NCI-H1105 (cell line): ENCODE measurements at places on chromosomes 7 and 10.

DNA sequence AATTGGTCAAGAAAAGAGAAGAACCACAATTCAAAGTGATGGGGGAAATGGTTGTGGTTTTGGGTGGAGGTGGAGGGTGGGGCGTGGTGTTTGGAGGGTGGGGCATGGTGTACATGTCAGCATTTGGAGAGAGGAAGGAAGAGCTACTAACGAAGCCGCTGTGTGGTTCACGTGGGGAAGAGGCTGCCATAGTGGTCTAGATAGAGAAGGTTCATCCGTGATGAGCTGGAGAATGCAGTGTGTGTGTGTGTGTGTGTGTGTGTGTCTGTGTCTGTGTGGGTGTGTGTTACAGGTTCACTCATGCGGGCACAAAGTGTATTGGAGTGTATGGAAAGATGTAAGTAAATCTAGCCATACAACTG is 6.1 kb upstream of the VCL start:
- no peak for DNase-seq

GRCh38 chr7:27220440-27220955 is 20.6 kb upstream of the HOXA13 start:
- no peak for DNase-seq

DNA sequence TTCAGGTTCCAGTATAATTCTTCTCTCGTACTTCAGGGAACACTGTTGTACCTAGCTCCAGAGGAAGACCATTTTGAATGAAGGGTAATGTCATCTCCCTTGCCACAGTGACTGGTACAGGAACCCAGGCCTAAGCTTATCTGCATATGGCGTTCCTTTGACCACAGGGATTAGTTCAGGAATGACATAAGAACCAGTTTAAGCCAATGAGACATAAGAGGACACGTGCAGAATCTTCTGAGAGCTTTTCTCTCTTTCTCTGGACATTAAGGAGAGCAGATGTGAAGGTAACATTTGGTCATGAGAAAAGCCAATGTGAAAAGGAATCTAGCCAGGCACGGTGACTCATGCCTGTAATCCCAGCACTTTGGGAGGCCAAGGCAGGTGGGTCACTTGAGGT is 21.8 kb upstream of the HIBADH start:
- DNase-seq, result no peak

- no peak for DNase-seq
Measured at GRCh38 chr10:48582970-48583369, 21.9 kb downstream of the ARHGAP22 start.

- no peak for DNase-seq
Measured at GRCh38 chr7:149477494-149478443, 16.9 kb upstream of the ZNF777 start.

DNA sequence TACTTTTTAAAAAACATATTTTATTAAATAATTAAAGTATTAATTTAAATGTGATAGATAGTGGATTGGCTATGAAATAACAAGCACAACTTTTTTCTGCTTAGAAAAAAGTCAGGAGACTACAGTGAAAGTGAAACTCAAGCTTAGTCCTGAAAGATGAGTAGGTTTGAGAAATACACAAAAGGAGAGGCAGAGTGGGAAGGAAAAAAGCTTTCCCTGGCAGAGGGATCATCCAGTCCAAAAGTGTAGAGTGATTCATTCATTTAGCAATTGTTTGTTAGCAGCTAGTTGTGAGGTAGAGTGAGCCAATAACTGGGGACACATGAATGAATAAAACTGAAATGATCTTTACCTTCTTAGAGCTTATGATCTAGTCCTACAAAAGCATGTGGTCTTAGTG is 93.5 kb downstream of the FOXP2 start:
- no peak for DNase-seq

GRCh38 chr10:86423739-86424138 is 57.1 kb upstream of the GRID1 start:
- no peak for DNase-seq

- no peak for DNase-seq
Measured at GRCh38 chr10:17033529-17034260, 95.9 kb downstream of the CUBN start.

DNA sequence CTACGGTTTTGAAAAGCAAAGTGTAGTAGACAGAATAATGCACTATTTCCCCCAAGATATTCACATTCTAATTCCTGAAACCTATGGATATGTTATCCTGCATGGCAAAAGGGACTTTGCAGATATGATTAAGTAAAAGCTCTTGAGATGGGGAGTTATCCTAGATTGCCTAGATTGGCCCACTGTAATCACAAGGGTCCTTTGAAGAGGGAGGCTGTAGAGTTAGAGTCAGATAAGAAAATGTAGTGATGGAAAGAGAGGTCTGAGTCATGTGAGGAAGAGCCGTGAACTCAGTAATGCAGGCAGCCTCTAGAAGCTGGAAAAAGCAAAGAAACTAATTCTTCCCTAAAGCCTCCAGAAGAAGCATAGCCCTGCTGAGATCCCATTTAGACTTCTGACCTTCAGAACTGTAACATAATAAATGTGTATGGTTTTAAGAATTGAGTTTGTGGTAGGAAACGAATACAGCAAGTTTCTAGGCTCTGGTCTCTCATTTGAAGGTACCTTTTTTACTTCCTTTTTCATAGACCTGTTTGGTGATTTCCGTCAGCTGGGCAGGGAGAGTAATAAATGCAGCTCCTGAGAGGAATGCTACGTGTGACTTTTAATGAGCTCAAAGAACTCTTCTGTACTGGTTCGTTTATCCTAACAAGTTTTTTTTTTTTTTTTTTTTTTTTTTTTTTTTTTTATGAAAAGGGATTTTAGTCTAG is 41.9 kb upstream of the NXPH1 start:
- no peak for DNase-seq

GRCh38 chr10:121753726-121754476 is 155.7 kb upstream of the FGFR2 start:
- DNase-seq, result no peak

DNA sequence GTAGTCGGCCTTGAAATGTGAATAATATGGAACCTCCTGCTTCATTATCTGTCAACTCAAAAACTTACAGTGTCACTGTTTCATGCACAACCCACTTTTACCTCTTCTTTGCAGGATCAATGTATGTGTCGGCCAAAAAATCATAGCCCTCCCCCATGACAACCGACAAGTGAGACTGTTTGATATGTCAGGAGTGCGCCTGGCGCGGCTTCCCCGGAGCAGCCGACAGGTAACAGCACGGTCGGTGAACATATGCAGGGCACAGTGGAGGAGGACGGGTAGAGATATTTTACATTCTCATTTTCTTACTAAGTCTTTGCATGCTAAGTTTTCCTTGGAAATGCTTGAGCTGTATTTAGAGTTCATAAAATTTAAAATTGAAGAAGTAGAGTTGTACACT is 68.6 kb downstream of the WDR37 start:
- DNase-seq, result no peak

- DNase-seq, result no peak
Measured at GRCh38 chr10:59135275-59135674, 41.2 kb upstream of the PHYHIPL start.

GRCh38 chr7:33698692-33699128 is 206.6 kb upstream of the BMPER start:
- DNase-seq, result no peak

GRCh38 chr10:17479015-17479615 is 24.7 kb upstream of the ST8SIA6 start:
- DNase-seq, result no peak

- DNase-seq, result no peak
Measured at GRCh38 chr10:69458430-69459100, 7.3 kb downstream of the TSPAN15 start.

GRCh38 chr7:1122832-1123501 is 35.1 kb downstream of the GPER1 start:
- no peak for DNase-seq
